ENCODE measurements at places on chromosomes 16 and 17.

DNA sequence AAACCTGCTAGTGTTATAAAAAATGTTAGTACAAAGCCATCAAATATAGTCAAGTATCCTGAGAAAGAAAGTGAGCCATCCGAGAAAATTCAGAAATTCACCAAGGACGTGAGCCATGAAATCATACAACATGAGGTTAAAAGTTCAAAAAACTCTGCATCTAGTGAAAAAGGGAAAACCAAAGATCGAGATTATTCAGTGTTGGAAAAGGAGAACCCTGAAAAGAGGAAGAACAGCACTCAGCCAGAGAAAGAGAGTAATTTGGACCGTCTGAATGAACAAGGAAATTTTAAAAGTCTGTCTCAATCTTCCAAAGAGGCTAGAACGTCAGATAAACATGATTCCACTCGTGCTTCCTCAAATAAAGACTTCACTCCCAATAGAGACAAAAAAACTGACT is 31.7 kb downstream of the RBBP6 start:
- no peak for DNase-seq

- no peak for DNase-seq
Observed at GRCh38 chr17:77070888-77071279, 69.9 kb upstream of the SEC14L1 start.

- no peak for DNase-seq
Observed at GRCh38 chr17:59914274-59914854, 21.4 kb downstream of the RPS6KB1 start.

GRCh38 chr17:17453088-17453487 is 23.7 kb upstream of the MED9 start:
- no peak for DNase-seq

GRCh38 chr17:21452377-21453143 is 76.4 kb downstream of the KCNJ12 start:
- peak; percentile 53 for DNase-seq

- DNase-seq = no peak
Observed at GRCh38 chr17:81135505-81136278, 29.6 kb upstream of the PVALEF start.

- no peak for DNase-seq
Observed at GRCh38 chr16:11986521-11987057, 10.1 kb downstream of the SNX29 start.

DNA sequence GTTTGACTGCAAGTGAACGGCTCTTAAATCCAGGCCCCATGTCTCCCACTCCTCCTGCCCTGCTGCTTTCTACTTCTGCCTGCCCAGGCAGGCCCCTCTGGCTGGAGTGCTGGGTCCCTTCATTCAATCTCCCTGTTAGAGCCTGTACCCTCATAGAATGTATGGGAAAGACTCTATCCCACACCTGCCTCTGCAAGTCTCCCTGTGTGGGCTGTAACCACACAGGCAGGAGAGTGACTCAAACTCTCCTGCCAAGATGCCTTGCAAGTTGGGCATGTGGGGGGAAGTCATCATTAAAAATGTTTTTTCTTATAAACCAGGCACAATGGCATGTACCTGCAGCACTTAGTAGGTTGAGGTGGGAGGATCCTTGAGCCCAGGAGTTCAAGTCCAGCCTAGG is 77.5 kb downstream of the PLXDC1 start:
- DNase-seq = no peak

GRCh38 chr17:4476511-4477070 is 22.1 kb upstream of the SPNS2 start:
- DNase-seq = no peak

DNA sequence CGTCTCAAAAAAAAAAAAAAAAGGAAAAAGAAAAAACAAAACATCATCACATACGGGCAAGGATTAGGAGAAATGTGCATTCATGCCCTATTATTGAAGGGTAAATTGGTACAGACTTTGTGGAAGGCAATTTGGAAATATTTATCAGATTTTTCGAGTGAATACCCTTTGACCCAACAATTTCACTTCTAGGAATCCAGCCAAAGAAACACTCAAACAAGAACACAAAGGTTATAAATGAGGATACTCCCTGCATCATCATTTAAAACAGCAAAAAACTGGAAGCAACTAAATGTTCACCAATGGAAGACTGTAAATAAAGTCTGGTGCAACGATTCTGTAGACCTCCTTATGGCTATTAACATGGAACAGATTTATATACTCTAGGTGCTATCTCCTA is 12.9 kb downstream of the ZNF423 start:
- DNase-seq = no peak

- DNase-seq = no peak
Observed at GRCh38 chr16:89266521-89267134, 49.1 kb downstream of the ZNF778 start.

DNA sequence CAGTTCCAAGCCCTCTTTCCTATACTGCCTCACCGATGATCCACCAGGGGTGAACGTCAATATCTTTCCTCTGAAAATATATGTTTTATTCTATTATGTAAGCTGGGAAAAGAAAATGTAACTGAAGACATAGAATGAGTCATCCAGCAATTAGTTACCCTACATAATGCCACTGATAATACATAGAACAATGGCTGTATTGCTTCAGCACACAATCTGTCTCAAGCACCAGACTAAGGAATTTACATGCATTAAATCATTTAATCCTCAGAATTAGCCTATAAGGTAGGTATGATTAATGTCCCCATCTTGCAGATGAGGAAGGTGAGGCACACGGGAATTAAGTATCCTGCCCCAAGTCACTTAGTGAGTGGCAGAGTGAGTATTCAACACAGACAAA is 472.8 kb downstream of the TOX3 start:
- no peak for DNase-seq

DNA sequence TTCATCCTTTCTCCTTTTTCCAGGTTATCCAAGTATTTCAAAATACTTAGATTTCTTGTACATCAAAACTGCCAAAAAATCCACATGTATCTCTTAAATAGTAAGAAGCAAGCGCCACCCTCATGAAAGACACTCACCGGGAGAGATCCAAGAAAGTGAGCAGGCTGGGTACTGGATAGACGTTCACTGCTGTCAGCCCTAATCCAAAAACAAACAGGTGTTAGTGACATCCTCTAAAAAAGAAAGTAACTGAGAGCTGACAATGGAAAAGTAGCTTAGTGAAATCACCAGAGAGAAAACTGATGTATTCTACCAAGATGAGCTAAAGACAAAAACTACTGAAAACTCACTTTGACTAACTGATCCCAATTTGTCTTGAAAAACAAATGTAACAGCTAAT is 46.1 kb downstream of the MARVELD3 start:
- no peak for DNase-seq

- DNase-seq = peak; percentile 49
Observed at GRCh38 chr17:37605813-37606505, 3.3 kb downstream of the SYNRG start.

DNA sequence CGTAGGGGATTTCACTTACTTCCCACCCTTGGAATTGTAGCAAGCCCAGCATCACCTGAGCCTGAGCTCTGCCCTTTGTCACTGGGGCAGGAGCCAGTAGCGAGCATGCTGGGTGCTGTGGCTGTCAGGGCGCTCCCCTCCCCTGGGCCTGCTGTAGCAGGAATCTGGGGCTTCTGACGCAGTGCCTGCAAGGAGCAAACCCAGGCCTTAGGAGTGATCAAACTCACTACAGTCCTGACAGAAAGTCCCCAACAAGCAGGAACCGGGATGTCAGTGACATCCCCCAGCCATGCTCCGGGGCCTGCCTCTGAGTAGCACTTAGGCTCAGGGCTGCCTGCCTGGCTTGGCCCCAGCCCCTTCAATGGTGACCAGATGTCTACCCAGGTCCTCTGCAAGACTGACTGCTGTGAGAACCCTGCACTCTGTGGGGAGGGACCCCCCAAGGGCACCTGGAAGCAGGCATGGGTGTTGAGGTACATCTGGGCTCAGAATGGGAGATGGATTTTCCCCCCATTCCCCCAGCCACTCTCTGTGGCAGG is 23.5 kb downstream of the PLD6 start:
- DNase-seq = no peak

GRCh38 chr17:75774991-75775668 is 9.5 kb upstream of the UNK start:
- peak; percentile 23 for DNase-seq

DNA sequence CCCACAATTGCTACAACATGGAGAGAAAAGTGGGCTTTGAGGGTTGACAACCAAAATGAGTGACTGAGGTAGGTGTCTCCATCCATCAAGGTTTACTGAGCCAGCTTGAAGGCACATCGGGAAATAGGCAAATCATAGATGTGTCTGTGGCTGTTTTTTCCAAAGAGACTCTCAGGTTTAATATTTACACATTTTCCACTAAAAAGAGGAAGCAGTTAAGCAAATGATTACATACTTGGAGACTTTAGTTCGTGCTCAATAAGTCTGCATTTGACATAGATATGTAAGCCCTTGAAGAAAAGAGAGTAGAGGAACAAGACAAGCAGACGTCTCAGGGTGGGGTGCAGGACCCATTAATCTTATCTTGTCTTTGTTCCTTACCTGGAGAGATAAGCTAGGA is 148.9 kb upstream of the COX10 start:
- no peak for DNase-seq

GRCh38 chr16:74320707-74321106 is 24.1 kb downstream of the PSMD7 start:
- no peak for DNase-seq

DNA sequence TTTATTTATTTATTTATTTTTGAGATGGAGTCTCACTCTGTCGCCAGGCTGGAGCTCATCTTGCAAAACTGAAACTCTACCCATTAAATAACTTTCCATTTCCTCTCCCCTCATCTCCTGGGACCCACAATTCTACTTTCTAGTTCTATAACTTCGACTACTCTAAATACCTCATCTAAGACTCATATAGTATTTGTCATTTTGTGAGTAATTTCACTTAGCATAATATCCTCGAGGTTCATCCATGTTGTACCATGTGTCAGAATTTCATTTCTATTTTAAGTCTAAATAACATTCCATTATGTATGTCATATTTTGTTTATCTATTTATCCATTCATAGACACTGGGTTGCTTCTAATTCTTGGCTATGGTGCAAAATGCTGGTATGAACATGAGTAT is 5.1 kb upstream of the NT5M start:
- DNase-seq = no peak

DNA sequence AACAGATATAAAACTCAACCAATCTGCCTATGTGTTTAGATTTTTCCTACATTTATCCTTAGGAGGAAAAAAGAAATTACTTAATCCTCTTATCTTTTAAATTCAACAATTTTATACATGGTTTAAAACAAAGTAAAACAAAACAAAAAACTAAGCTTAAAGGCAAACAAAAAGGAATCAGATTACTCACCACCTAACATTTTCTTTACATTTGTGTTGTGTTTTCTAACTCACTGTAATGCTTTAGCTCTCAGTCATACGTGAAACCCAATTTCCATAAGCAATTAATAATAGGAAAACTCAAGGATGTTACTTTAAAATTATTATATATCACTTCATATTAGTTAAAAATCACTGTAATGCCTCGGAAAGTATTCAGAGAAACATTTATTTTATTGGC is 6.7 kb upstream of the IRX5 start:
- no peak for DNase-seq

- DNase-seq = no peak
Observed at GRCh38 chr17:20721171-20721570, 141.6 kb downstream of the CDRT15L2 start.

GRCh38 chr17:48755356-48755755 is 26.8 kb upstream of the HOXB13 start:
- no peak for DNase-seq

DNA sequence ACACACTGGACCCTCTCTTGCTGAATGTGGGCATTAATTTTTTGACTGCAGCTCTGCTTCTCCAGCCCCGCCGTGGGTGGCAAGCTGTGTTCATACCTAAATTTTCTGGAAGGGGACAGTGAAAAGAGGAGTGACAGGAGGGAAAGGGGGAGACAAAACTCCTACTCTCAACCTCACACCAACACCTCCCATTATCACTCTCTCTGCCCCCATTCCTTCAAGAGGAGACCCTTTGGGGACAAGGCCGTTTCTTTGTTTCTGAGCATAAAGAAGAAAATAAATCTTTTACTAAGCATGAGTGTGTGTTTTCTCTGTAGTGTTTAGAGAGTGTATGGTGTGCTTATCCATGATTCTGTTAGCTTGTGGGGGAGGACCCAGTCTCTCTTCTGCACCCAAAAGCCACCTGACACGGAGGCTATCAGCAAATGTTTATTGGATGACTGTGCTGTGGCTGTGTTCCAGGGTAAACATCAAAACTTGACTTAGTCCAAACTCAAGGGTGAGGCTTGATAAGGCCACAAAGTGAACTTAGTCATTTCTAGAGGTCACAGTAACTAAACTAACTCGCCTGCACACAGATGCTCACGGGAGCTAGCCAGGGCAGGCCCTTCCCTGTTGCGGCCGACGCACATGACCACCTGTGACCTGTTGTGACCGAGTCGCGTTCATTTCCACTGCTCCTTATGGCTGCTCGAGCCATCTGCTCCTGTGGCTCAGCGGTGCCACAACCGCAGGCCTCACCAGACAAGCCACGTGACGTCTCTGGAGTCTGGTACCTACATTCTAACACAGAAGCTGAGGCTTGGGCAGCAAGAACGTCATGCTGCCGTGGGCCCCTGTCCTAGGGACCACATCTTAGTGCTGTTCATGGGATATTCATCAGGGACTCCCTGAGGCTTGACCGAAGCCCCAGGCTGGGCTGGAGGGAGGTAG is 9.8 kb upstream of the MED11 start:
- no peak for DNase-seq

- no peak for DNase-seq
Observed at GRCh38 chr17:82384730-82385481, 13.3 kb downstream of the UTS2R start.

- no peak for DNase-seq
Observed at GRCh38 chr16:55657616-55658015, 1.8 kb downstream of the SLC6A2 start.

- no peak for DNase-seq
Observed at GRCh38 chr16:71781741-71782140, 26.9 kb downstream of the AP1G1 start.

- no peak for DNase-seq
Observed at GRCh38 chr16:66390346-66391108, 24.0 kb downstream of the CDH5 start.

DNA sequence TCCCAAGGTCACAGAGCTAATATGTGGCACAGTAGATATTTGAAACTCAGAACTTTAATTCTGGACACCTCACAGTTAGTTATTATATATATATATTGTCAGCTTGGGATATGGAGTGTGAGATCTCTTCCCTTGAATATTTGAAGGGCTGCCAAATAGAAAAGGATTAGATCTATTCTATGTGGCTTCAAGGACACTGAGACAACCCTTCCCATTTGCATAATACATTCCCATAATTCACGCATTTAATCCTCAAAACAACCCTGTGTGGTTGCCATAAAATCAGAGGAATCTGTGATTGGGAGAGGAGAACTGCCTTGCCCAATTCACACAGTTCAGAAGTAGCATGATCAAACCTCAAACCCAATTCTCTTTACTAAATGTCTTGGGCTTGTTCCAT is 365.8 kb upstream of the DYNLRB2 start:
- DNase-seq = no peak

- no peak for DNase-seq
Observed at GRCh38 chr16:20001856-20002707, 71.6 kb downstream of the GPR139 start.

GRCh38 chr17:41792845-41793783 is 6.6 kb upstream of the JUP start:
- DNase-seq = peak; percentile 17
